T-helper 9 cell (primary cell): ENCODE measurements at places on chromosomes 13 and 19.

DNA sequence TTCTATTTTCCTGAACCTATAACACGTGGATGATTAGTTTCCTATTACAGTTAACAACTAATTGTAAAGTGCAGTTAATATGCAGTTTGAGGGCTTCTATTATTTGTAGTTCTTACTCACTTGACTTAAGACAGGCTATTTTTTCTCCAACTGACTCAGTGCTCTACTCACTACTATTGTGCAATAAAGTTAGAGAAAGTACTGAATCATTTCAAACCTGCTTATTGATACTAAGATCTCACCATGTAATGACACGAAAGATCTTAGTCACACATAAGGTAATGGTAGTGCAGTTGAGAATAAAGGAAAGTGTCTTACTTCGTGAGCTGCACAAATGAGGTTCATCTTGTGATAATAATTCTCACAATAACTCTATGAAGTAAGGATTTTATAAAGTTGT is 22.8 kb upstream of the ITM2B start:
- DNase-seq: no peak

DNA sequence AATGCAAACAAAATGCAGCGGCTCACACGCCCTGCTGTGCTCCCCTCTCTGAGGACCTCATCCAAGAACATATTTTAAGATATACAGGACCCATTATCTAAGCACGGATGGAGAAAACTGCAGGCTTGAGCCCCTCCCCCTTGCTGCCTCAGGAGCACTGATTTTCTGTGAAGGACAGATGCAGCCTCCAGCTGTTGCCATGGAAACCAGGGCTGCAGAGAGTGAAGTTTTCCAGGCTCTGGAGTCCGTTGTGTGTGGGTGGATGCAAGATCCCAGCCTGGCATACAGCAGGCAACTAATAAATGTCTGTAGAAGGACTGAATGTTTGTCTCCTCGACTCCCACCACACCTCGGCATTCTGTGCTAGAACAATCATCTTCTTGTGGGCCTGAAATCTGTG is 105.6 kb upstream of the PEG3 start:
- DNase-seq: no peak

- peak; percentile 64 for DNase-seq
Measured at GRCh38 chr19:18589380-18590272, 1.0 kb downstream of the REX1BD start.

DNA sequence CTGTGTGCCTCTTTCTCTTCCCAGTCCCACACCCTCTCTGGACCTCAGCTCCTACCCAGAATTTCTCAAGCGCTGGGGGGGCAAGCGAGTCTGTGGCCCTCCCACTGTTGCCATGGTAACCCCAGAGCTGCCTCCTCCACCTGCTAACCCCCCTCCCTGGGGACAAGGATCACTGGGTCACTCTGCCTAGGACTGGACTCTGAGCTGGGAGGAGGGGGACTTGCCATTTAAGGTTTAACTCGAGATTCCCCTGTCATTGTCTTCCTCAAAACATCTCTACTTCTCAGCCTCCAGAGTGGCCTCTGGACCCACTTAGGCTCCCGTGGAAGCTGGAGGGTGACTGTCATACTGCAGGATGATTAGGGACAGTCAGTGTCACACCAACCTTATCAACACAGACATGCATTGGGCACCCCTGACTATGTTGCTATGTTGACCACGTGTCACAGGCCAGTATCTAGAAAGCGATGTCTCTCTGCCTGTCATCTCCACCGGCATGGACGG is 2.2 kb downstream of the PALM3 start:
- DNase-seq: no peak

GRCh38 chr19:2591537-2592291 is 110.8 kb downstream of the GNG7 start:
- DNase-seq: no peak

GRCh38 chr19:17020385-17020784 is 6.2 kb downstream of the CPAMD8 start:
- DNase-seq: no peak

DNA sequence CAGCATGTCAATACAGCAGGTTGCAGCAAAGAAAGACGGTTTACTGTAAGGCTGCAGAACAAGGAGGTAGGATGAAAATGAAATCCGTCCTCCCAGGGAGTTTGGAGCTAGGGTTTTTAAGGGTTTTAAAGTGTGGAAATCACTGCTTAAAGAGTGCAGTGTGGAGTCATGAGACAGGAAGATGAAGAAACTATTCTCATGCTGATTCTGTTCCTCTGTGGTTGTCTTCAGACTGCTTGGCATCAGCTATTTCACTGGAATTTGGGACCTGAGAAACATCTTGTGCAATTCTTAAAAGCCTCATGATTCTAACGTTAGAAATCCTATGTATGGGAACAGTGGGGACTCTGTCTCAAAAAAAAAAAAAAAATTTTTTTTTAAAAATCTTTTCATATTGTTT is 11.4 kb downstream of the ZNF331 start:
- no peak for DNase-seq
